ENCODE measurements at places on chromosomes 2 and 18.

DNA sequence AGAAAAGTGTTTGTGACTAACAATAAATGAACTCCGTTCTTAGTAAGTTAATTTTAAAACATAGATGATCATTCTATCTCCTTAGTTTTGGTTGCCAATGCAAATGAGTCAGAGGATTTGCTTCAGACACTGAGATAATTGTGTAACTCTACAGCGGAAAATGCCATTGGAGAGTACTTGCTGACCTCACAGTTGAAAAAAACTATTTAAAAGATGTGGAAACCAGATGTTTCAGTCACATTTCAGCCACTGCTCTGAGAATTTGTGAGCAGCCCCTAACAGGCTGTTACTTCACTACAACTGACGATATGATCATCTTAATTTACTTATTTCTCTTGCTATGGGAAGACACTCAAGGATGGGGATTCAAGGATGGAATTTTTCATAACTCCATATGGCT is at the start of gene TNFAIP6:
Gene TNFAIP6, plus strand, starts transcription at position 234 of the 400 bp plus-strand sequence. Its CDS starts 75 bp downstream, at position 309.
- DNase-seq: no peak

DNA sequence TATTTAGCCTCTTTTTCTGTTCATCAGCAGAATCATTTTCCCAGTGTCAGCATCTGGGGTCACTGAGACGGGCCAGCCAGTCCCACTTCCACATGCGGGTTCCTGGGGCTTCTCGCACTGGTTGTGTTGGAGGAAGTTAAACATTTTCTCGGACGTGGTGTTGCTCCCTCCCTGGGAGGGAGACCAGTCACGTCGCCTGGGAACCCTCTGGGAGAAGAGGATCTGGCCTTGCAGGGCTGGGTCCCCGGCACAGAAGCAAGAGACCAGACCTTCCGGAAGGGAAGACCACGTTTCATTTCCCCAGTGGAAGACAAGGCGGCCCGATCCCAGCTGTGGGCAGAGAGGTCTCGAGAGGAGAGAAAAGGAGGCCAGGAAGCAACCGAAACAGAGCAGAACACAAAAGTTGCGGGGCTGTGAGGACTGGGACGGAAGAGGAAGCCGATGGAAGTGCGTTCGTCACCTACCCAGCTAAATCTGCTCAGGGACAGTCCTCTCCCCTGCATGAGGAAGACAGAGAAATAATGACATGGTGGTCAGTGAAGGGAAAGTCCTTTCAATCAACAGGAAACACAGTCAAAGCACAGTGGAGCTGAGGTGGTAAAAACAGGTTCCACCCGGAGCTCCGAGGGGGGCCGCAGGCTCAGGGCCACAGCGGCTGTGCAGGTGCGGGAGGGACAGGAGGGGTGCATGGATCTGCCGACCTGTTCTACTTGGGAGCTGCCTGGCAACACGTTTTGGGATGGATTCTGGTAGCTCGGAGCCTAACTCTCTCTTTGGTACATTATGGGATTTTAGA is 144.4 kb downstream of the MBP start:
- DNase-seq: no peak

DNA sequence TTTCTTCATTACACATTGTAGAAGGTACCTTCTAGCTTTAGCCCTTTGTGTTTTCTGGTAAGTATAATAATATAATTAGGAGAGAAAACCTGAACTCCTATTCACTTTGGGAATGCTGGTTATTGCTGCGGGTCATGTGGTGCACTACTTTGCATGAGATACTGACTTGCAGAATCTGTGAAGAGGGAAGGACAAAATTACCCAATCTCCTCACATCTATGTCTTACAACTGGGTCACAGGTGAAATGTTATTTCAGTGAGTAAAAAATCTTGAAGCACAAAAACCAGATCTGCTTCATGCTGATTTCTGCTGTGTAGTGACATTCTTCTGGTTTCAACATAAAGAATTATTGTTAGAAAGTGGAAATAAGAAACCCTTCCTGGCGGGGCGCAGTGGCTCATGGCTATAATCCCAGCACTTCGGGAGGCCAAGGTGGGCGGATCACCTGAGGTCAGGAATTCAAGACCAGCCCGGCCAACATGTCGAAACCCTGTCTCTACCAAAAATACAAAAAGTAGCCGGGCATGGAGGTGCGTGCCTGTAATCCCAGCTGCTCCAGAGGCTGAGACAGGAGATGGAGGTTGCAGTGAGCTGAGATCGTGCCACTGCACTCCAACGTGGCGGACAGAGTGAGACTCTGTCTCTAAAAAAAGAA is 211.0 kb upstream of the REG3G start:
- DNase-seq: no peak

DNA sequence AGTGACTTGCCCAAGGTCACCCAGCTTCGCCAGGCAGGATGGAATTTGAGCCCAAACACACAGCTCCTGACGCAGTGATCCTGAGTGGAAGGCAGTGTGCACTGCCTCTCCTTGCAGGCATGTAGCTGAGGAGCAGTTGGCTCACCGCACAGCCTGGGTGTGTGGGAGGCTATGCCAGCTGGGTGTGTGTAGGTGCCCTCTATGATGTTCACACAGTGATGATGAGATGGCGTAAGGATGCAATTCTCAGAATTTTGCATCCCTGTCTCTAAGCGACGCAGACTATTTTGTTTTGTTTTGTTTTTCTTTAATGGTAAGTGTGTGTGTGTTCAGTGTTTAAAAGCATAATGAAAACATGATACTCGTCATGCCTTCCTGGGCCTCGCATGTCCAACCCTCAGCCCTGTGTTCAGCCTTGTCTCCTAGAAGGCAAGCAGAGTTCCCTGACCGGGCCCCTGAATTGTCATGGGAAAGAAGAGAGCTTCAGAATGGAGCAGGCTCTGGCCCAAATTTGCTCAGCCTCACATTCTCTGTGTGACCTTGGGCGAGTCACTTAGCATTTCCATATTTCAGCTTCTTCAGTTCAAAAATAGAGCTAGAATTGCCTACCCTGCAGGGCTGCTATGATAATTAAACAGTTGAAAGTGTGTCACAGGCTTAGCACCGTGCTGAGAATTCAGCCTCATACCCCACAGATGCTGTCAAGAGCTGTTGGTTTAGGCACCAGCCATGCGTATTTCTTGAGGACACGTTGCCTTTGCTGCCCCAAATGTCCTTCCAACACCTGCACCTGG is 603.6 kb upstream of the RAB6C start:
- no peak for DNase-seq

GRCh38 chr2:25127646-25128045 is 40.7 kb downstream of the POMC start:
- DNase-seq: no peak

GRCh38 chr2:134869946-134870736 is 31.7 kb downstream of the ACMSD start:
- no peak for DNase-seq

- no peak for DNase-seq
Observed at GRCh38 chr2:241936457-241937133, 67.1 kb downstream of the RTP5 start.

DNA sequence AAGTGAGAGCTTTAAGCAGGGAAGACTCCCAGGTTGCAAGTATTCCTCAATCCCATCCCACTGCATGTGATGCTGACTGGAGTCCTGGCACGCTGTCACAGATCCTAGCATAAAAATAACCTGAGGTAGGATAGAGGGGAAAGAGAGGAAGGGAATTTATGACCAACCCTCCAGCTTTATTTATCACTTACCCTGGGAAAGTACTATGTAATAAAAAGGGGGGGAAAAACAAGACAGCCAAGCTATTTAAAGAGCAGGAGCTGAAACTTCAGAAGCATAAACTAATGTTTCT is 122.2 kb downstream of the SLC8A1 start:
- DNase-seq: no peak

GRCh38 chr2:24021122-24021998 is 11.5 kb downstream of the MFSD2B start:
- DNase-seq: peak; percentile 39

DNA sequence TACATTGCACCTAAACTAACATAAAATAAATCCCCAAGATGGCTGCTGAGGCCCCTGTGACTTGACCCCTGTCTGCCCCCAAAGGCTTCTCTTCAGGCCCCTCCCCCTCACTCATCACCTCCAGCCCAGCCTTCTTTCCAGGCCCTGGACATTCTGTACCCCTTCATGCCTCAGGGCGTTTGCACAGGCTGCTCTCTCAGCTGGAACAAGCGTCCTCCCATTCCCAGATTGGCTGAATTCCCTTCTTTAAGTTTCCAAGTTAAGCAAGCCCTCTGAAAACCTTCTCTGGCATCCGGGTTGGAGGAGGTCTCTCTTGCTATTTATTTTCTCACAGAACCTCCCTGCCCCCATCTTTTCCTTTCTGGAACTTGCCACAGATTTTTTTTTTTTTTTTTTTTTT is 165.2 kb upstream of the BCL2L11 start:
- DNase-seq: no peak

DNA sequence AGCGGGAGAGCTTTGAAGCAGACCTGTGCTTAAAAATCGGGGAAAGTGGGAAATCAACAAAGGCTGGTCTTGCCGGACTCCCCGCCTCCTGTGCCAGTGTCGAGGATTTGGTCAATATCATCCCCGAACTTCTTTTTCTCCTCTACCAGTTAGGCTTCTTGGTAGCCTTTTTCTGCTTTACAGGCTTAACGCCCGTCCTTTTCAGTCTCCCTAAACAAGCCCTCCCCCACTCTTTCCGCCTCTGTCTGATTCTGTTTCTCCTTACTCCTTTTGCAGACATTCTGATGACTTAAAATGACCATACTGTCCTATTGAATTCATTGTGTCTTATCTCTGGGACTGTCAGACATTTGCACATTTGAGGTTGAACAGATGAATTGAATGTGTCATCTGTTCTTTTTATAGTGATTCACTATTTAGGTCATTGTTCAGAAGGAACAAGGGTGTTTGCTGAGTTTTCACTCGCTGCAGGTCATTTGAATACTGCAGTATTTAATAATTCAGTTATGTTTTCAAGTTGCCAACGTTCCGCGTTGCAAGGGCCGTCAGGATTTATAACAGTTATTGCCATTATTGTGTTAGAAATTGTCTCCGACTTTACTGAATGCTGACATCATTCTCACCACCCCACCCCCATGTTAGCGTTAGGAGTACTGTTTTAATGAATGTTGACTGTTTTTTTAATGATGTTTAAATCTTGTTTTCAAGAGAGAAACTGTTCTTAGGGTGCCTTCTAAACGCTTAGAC is 1.1 kb downstream of the ITGAV start:
- peak; percentile 32 for DNase-seq

- DNase-seq: no peak
Observed at GRCh38 chr2:64062840-64063239, 43.6 kb upstream of the VPS54 start.

DNA sequence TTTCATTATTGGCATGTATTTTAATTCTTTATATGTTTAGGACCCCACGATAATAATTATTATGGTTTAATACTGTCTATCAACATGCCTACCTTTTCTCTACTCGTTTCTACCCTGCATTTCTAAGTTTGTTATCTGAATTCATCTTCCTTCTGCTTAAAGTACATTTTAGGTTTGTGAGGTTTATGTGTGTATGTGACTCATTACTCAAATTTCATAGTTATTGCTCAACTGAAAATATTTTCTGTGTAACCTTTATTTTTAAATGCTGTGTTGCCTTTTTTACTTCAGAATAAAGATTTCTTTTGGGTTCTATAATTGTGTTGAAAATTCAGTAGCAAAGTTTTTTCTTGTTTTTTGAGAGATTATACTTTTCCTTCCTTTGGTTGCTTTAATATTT is 933.9 kb upstream of the LRRTM1 start:
- no peak for DNase-seq

DNA sequence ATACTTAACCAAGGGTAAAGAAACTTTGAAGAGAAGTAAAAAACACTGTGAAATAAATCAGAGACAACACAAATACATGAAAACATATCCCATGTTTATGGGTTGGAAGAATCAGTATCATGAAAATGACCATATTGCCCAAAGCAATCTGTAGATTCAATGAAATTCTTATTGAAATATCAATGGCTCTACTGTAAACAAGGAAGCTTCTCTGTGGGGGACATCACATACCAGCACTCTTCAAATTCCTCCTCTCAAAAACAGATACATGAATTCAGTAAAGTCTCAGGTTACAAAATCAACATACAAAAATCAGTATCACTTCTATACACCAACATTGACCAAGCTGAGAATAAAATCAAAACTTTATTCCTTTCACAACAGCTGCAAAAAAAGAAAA is 63.5 kb upstream of the CNTNAP5 start:
- no peak for DNase-seq

DNA sequence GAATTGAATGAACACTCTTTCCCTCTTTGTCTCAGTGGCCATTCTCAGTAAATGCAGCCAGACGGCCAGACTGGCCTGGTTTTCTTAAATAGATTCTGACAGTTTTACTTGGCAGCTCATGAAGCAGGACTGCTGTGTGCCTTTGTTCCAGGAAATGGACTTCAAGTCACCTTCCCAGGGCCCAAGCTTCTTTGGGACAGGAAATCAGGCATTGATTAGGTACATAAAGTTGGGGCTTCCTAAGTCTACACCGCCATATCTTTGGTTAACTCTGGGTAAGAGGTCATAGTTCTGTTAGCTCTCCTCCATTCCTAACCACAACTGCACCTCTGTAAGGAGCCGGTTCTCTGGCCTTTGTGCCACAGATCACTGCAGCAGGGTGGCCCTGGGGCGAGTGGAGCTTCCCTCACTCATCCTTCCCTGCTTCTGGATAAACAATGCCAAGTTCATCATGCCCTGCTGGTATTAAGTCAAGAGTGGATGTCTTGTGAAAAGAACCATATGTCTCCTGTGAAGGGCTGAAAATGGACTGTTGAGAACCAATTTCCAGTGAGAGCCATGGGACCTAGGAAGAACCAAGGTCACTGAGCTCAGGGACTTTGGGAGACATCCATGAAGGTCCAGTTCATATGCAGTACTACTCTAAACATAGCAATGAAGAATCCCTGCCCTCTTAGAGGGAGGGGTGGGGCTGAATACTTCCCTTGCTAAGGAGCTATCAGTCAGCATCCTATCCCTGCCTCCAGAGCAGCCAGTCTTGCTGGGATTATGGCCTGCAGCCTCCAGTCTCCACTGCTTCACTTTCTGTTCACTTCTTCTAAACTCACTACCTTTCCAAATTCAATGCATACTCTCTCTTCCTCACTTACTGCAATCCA is 122.6 kb upstream of the XPO1 start:
- DNase-seq: no peak

DNA sequence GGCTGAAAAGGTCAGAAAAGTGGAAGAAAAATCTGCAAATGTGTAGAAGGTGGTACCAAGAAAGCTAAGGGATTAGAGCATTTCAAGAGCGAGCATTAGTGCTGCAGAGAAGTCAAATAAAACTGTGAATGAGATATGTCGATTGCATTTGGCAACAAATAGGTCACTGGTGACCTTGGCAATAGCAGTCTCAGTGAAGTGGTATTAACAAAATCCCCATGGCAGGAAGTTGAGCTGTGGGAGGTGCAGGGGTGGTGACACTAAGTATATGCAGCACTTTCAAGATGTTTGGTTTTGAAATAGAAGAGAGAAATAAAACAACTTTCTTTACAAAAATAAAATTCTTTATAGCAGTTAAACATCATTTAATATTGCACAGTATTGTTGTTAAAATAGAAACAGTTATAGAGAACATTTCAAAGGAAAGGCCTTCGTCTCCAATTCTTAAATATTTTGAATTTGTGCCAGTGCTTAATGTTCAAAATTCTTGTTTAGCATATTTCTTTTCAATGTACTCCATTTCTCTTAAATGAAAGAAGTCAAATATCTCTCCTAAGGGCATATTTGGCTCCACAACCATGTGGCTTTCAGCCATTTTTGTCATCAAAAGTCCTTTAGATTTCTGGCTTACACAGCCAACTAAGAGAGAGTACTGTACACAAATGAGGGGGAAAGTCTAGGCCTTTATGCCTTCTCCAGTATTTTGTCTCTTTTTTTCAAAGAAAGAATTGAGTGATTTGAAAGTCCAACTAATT is 443.0 kb upstream of the MMADHC start:
- no peak for DNase-seq

- DNase-seq: no peak
Observed at GRCh38 chr18:38611036-38611964, 1045.7 kb upstream of the CELF4 start.

- DNase-seq: no peak
Observed at GRCh38 chr2:23241121-23241520, 143.9 kb upstream of the KLHL29 start.
